ENCODE measurements at places on chromosomes 2 and 18. TPM values are rescaled to one million over a fixed set of nuclear protein-coding genes. Genes with fewer than 3 reads are reported as not detected.
A peak's percentile ranks its signal among the peaks of the same experiment; 100 is the strongest.

DNA sequence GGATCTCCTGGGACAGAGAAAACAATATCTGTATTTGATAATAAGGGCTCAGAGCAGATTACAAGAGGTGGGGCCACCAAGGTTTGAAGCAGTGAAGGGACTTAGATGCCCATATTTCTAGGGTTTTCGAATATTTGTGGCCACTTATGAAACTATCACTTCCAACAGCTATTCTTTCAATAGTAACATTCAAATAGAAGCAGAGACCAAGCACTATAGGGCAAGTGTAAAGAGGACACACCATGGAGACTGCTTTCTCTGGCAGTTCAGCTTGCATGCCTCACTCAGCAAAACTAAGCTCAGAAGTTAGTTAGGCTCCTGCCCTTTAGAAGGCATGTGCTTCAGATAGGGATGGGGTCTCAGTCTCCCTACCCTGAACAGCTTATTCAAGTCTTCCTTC lies 10.3 kb downstream of the PSTPIP2 start:
- DNase-seq = no peak

DNA sequence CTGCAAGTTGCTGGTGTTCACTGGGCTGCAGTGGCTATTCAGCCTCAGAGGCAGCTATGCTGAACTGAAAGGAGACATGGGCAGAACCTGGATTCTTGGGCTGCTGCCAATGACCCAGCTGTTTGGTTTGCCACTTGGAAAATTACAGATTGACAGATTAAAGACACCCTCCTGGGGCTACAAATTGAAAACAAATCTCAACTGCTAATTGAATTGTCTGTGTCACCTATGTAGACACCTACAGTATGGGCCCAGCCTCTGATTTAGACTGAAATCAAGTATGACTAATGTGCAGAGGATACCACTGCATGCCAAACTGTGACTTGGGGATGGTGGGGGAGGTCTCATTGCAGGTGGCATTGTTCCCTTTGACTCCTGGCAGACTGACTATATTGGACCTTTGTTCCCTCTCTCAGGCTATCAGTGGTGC lies 42.8 kb downstream of the ITSN2 start:
- peak; percentile 41 for DNase-seq

- no peak for DNase-seq
Observed at GRCh38 chr2:41206004-41206403, 754.1 kb upstream of the SLC8A1 start.

DNA sequence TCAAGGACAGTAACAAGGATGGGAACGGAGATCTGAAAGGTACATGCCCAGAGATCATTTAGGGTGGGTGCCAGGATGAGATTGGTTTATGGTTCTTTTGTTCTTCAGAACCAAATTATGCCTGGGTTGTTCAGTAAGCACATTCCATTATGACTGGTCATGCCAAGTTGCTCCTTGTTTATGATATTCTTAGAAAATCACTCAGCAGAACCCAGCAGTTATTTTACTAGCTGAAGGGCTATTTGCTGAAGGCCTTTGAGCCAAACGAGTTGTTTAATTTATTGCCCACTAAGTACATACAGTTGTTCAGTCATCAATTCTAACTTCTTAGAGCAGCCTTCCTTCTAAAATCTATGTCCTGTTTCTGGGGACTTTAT lies 635 bp downstream of the SLC3A1 start:
- DNase-seq = peak; percentile 76

The GALNT14 gene
- not detected for total RNA-seq

The CXCR2 gene
- total RNA-seq = not detected

The ZNF532 gene
- total RNA-seq = 33.5 TPM
